ENCODE measurements at places on chromosomes 7 and 10.

DNA sequence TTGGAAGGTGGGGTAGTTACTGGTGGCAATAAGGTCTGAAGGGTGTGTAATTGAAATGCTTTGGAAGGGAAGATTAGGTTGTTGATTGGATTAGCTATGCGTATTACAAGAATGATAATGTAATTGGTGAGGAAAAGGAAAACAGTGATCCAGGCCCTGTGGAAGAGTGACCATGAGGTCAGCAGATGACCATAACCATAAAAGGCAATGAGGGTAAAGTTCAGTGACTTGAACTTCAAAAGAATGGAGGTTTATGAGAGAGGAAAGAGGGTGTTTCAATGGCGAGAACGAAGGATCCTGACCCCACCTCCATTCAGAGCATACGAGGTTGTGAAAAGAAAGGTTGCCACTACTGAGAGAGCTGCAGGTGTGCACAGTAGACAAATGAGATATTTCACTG lies 439.7 kb downstream of the CCSER2 start:
- no peak for DNase-seq

DNA sequence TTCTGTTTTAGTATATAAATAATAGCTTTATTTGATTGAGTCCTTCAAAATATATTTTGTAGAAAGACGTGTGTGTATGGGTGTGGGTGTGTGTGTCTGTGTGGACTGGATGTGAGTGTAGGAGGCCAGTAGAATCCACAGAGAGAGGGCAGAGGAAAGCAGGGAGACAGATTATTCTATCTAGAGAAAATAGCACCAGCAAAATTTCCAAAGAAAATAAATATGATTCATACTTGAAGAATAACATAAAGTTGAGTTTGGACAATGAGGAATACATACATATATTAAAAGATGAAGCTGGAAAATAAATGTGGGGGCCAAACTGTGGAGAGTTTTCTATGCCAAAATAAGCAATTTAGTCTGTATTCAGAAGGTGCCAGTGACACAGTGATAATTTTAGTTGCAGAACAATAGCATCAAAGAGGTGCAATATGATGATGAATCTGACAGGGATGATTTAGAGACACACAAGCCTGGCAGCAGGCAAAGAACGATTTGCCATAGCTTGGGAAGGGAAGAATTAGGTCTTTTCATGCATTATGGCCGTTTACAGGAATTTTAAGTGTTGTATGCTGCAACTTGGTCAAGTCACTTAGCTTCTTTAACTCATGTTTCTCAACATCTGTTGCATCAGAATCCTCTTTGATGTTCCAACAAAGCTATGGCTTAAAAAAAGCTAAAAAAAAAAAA lies 121.3 kb downstream of the SEMA3A start:
- DNase-seq: no peak

- peak; percentile 28 for DNase-seq
Observed at GRCh38 chr7:23712368-23713284, 2.6 kb downstream of the STK31 start.

GRCh38 chr10:109504401-109504800 lies 418.9 kb downstream of the XPNPEP1 start:
- no peak for DNase-seq

GRCh38 chr10:95176101-95176500 lies 17.9 kb upstream of the ACSM6 start:
- DNase-seq: no peak

- DNase-seq: no peak
Observed at GRCh38 chr10:22954970-22955369, 27.1 kb downstream of the ARMC3 start.

GRCh38 chr7:26213807-26214515 lies 12.4 kb downstream of the CBX3 start:
- DNase-seq: no peak

DNA sequence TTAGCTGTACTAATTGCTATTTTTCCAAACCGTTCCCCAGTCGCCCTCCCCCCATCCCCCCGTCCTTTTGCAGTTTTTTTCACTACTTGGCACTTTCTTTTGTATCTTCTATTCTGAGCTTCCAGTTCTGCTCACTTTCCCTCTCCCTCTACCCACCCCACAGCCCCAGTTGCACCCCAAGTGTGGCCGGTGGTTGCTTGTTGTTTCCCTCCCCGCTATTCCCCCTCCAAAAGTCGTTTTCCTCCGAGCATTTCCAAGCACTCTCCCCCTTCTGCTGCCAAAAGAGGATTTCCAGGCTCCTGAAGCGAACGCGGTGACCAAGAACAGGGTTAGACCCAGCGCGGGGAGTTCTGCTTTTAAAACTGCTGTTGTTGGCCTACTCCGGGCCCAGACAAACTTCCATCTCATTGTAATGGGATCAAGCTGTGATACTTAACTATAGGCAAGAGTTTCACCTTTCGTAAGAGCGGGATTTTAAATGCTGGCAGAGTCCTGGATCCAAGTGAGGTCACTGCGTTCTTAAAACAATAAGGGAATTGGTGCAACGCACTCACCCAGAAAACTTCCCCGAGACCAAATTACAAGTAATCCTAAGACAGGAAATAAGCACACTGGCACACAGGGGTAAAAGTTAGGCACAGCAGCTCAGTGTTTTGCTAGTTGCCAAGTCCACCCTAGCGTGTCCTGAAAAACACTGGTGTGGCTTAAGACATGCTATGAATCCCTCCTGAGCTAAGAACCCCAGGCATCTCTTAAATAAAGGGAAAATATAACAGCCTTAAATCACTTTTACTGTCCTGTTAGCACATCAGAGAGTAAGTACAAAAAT lies 1.5 kb upstream of the RGS10 start:
- DNase-seq: no peak

- DNase-seq: no peak
Observed at GRCh38 chr10:115903207-115903606, 369.8 kb downstream of the GFRA1 start.

GRCh38 chr10:113820507-113820906 lies 33.4 kb downstream of the DCLRE1A start:
- no peak for DNase-seq

GRCh38 chr7:156578978-156579430 lies 61.6 kb upstream of the RNF32 start:
- no peak for DNase-seq

DNA sequence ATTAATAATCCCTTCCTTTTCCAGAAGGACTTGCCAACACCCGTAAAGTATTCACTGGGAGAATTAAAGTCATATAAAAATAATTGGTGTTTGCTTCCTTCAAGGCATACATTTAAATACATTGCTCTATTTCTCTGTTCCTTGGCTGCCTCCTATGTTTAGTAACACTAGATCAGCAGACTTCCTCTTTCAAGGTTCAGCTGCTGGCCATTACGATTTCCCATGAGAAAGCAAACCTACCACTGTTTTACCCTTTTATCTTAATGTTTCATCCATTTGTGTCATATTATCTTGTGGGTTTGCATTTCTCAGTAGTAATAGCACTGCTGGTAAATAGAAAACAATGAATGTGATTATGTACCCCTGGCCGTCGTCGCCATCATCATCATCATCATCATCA lies 313.8 kb upstream of the BMPER start:
- DNase-seq: no peak

- no peak for DNase-seq
Observed at GRCh38 chr7:8058322-8058721, 89.7 kb downstream of the GLCCI1 start.

DNA sequence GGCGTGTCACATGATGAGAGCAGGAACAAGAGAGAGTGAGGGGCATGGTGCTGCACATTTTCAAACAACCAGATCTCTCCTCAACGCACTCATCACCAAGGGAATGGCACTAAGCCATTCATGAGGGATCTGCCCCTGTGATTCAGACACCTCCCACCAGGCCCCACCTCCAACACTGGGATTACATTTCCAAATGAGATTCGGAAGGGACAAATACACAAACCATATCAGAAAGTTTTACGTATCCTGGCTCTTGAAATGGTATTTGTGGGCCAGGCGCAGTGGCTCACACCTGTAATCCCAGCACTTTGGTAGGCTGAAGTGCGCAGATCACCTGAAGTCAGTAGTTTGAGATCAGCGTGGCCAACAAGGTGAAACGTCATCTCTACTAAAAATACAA lies 189.4 kb downstream of the PLXDC2 start:
- no peak for DNase-seq

GRCh38 chr7:64611717-64612116 lies 48.8 kb upstream of the ZNF680 start:
- DNase-seq: no peak

DNA sequence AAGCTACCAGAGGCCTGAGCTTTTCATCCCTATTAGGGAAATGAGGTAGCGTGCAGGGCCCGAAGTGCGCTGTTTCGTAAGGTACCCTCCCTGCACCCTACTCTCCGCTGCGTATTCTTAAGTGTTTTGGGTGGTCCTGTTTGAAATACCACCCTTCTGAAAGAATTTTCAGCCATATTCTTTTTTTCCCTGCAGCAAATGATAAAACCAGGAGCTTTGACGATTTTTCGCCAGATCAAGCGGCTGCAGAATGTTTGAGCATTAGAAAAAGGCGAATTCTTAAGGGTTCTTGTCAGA lies 1.2 kb downstream of the RSBN1L start:
- DNase-seq: peak; percentile 53

- DNase-seq: no peak
Observed at GRCh38 chr10:50936335-50936734, 50.9 kb upstream of the A1CF start.

DNA sequence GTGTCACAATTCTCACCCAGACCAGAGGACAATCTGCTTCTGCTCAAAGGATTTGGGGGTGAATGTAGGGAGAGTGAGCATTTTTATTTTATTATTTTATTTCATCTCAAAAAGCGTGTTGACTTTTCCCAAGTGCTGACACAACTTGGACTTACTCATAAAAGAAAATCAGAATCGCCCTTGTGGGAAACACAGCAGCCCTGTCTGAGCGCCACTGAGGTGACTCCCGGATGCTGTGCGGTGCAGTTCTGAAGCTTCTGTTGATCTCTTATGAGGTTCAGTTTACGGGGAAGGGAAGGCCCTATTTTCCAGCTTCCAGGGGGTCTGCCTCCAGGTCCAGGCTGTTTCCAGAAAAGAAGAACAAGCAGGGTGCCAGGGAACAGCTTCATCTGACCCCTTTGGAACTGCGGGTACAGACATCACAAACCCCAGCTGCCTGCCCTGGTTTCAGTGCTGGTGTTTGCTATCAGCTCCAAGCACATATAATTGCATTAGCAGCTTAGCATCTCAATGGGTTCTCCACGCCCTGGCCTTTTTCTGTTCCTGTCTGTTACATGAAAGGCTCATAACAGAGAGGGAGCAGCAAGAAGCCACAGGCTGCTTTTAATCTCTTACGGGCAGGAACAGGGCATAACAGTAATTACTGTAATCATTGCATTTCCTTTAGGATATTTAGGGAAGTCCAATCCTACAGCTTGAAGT lies 52.4 kb downstream of the PARP12 start:
- no peak for DNase-seq

- DNase-seq: no peak
Observed at GRCh38 chr10:116101616-116102315, 171.2 kb downstream of the GFRA1 start.

GRCh38 chr7:108063520-108063933 lies 60.6 kb upstream of the LAMB1 start:
- DNase-seq: no peak

GRCh38 chr10:77168161-77168560 lies 469.4 kb downstream of the KCNMA1 start:
- no peak for DNase-seq

DNA sequence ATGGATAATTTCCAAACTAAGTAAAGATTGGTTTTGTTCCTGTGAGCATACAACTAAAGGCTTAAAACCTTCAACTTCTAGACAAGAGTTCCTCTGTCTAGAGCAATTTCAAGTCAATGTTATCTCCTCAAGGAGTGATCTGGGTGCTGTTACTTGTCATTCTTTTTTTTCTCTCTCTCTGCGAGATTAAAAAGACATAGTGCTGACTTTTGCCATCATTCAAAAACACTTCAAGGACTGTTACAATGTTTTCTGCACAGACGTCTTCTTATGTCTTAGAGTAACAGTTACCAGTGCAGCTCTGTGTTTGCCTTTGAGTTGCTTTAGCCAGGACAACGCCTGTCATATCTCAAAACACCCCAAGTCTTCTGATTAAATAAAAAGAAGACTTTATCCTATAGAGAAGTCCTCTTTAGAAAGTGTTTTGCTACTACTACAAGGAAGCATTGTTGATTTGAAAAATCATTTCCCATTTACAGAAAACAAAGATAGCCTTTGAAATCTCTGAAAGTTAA lies 263.5 kb upstream of the FERD3L start:
- no peak for DNase-seq

- no peak for DNase-seq
Observed at GRCh38 chr10:119633538-119634218, 17.5 kb upstream of the BAG3 start.

- no peak for DNase-seq
Observed at GRCh38 chr7:27763983-27764508, 24.1 kb downstream of the TAX1BP1 start.

- no peak for DNase-seq
Observed at GRCh38 chr10:33336582-33337325, 2.3 kb upstream of the NRP1 start.

DNA sequence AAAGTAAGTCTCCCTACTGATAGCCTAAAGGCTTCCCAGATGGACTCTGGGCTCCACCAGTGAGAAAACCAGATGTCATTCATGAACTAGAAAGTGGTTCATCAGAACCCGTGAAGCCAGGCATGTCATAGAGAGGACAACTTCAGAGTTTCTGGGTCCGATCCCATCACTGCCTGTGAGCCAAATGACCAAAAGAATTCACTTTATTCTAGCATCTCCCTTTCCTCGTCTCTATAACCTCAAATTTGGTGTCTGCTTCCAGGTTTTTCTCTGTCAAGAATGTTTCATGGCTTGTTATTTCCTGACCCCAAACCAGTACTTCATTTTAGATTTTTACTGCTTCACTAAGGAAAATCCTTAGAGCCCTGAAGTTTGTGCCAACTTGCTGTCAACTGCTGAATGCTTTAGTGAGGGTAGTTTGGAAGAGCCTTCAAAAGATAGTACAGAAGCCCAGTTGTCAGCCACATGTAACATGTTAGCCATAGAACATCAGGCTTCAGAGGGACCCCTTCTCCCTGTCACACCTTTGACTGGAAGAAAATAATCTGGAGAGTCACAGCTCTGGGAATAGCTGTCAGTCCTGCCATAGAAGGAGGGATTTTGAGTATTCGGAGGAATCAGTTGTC lies 34.0 kb downstream of the ITGB8 start:
- DNase-seq: no peak

DNA sequence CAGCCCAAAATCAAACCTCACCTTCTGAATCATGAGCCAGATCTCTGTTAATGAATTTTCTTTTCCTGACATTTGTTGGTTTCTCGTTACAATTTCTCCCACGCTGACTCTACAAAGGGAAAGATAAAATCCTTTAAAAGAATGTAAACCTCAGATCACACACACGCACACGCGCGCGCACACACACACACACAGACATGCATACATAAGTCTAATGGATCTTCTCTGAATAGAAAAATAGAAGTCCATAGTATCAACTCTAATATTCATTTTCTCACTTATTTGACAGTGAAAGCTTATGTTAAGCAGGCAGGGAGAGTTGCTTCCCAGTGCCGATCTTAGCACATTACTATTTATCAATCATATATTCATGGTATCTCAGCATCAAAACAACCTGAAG lies 1.4 kb downstream of the ETV1 start:
- DNase-seq: no peak

DNA sequence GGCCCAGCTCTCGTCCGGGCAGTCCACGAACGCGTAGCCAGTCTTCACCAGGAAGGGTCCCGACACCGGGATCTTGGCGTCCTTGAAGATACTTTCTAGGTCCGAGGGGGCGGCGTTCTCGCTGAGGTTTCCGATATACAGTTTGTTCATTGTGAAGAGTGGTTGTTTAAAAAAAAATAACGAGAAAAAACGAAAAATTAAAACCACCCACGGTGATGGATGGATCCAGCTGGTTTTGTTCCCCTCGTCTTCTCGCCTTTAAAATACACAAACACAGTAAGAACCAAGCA lies 385 bp downstream of the IGF2BP3 start:
- DNase-seq: no peak

Measured in KG1 (cell line).